Common myeloid progenitor, CD34-positive (primary cell): ENCODE measurements at places on chromosomes 12 and 14.

- no peak for DNase-seq
These were observed 52.9 kb upstream of the DLK1 start for GRCh38 chr14:100673807-100674154.

DNA sequence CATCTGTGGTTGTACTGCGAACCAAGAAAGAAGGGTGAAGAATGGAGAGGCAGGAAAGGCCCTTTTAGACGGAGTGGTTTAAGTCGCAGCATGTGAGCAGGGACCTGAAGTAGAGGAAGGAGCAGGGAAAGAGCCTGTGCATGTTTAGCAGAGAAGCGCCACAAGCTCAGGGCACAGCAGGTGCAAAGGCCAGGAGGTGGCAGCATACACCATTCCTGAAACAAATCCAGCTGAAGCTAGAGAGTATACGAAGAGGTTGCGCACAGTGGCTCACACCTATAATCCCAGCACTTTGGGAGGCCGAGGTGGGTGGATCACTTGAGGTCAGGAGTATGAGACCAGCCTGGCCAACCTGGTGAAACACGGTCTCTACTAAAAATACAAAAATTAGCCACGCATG lies 49.9 kb downstream of the HELB start:
- peak; percentile 8 for DNase-seq

DNA sequence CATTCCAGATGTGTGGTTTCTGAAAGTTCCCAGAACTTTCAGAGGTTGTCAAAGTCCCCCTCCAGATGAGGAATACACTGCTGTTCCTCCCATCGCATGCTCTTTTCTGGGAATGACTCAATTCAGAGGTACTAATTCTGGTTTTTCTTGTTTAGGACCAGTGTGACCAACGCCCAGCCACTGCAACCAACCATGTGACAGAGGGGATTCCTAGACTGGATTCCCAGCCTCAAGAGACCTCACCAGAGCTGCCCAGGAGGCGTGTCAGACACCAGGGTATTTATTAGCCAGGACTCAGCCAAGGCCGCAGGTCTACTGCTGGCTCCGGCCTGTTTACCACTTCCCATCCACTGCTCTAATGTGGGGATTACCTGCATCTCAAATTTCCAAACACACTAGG lies 24.2 kb downstream of the TRAFD1 start:
- DNase-seq = no peak

- no peak for DNase-seq
These were observed 52.6 kb downstream of the AEBP2 start for GRCh38 chr12:19491863-19492262.

DNA sequence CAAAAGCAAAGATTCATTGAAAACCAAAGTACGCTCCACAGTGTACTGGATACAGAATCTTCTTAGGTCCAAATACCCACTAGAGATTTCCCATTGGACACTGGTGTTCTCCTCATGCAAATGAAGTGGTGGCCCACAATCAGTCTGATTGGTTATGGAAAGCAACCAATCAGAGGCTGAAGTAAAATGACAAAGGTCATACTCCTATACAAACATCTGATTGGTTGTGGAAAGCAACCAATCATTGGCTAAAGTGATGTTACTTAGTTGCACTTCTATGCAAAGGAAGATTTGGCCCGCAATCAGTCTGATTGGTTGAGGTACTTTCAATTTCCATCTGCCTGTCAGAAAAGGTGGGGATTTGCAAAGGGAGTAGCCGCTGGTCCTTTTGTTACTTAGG lies 1.3 kb upstream of the WASHC3 start:
- DNase-seq = no peak

- DNase-seq = no peak
These were observed 71.7 kb upstream of the KICS2 start for GRCh38 chr12:64293654-64294364.

- DNase-seq = no peak
These were observed 34.4 kb downstream of the TMEM116 start for GRCh38 chr12:111978545-111978944.

DNA sequence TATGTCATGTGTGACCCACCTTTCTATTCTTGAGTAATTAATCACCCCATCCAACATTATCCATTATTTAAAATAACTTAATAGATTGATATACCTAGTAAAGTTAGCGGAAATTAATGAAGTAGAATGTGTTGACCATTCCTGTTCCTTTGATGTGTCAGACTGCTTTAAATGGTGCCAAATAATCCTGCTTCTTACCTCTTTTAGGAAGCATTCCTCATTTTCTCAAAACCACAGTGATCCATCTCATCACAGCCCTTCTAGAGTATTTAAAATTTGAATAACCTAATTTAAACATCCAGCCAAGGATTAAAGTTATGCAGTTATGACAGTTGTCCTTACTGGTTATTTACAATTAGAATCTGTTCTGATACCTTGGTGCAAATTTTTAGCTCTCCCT lies 6.9 kb downstream of the MGAT4C start:
- DNase-seq = no peak

- no peak for DNase-seq
These were observed 60.9 kb downstream of the EMP1 start for GRCh38 chr12:13257356-13257875.

DNA sequence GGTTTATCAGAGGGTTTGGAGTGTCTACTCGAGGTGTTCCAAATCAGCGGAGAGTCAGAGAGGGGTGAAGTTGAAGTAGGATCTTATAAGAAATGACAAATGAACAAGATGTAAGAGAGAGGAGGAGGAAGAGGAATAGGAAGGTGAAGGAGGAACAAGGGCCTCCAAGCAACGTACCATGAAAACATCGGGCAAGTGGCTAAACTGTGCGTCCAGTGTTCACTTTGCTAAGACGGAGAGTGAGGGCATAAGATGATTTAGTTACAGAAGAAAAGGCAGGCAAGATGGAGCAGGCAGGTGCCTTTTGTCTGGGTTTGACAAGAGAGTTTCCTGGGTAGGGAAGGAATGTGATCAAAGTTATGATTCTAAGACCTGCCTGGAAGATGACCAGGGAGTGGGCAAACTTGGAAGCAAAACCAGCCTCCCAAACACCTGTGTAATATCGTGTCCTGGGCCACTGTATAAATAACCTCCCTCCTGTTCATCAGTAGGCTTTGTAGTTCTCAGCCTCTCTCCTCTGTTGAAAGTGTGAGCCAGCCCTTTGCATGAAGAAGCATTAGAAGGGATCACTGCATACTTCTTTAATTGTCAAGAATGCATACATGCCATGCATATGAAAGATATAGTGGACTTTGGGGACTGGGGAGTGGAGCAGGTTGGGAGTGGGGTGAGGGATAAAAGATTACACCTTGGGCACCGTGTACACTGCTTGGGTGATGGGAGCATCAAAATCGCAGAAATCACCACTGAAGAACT lies 111.4 kb downstream of the ZFP36L1 start:
- no peak for DNase-seq
